ENCODE measurements at places on chromosomes 6 and 20. TPM values are rescaled to one million over a fixed set of nuclear protein-coding genes. Genes with fewer than 3 reads are reported as not detected.
A peak's percentile ranks its signal among the peaks of the same experiment; 100 is the strongest.

Gene PAQR8
- 1.7 TPM for polyA plus RNA-seq

Gene GMPR
- polyA plus RNA-seq: 34.5 TPM

Gene SCUBE3
- 50.9 TPM for polyA plus RNA-seq

Gene SEMG1
- not detected for polyA plus RNA-seq

Gene SAMD5
- 0.50 TPM for polyA plus RNA-seq

DNA sequence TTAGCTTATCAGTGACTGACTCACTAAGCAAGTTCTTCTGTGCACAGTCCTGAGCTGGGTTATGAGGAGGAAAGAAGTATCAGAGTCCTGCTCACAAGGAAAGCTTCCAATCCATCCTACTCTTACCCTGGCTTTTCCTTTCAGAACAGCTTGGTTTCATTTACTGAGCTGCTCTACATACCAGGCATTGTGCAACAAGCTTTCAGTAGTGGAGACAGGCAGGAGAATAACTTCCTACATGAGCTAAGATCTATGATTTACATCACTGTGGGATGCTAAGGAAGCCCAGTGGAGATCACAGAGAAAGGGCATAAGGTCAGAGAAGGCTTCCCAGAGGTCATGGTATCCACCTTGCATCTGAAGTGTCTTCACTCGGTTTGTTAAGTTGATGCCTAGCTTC is 144.5 kb downstream of the MAP3K7 start:
- no peaks in the 10 kb centered on the region for H3K36me3 ChIP-seq
- no peak for DNase-seq
- H3K27ac ChIP-seq: no peak overlapping the region
- no peaks in the 10 kb centered on the region for H3K4me1 ChIP-seq

DNA sequence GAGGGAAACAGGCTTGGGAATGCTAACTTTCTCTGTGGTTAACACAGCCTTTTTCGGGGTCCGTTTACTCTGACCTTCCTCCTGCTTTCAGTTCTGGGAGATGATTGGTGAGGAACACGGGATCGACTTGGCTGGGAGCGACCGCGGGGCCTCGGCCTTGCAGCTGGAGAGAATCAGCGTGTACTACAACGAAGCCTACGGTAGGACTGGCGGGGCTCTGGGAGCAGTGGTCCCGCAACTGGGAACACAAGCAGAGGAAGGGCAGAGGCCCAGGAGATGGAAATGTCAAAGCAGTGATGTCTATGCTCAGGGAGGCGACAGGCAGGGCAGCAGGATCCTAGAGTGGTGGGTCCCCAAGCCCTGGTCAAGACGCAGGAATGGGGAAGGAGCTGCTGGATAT is 3.5 kb downstream of the TUBB1 start:
- H3K27me3 ChIP-seq: no peaks in the 10 kb centered on the region
- DNase-seq: no peak
- H3K4me3 ChIP-seq: no peak overlapping the region
- H3K4me1 ChIP-seq: no peaks in the 10 kb centered on the region
- no peak overlapping the region for H3K27ac ChIP-seq
- H3K36me3 ChIP-seq: peaks cover 6% of the 10 kb centered on the region

- no peak overlapping the region for H3K4me3 ChIP-seq
- no peaks in the 10 kb centered on the region for H3K36me3 ChIP-seq
- no peak for DNase-seq
- no peaks in the 10 kb centered on the region for H3K27me3 ChIP-seq
- H3K4me1 ChIP-seq: peaks cover 20% of the 10 kb centered on the region
- H3K27ac ChIP-seq: no peak overlapping the region
Observed at GRCh38 chr6:16431106-16431505, 192.7 kb downstream of the GMPR start.

- no peaks in the 10 kb centered on the region for H3K27me3 ChIP-seq
- H3K4me3 ChIP-seq: no peak overlapping the region
- H3K4me1 ChIP-seq: no peaks in the 10 kb centered on the region
- no peak overlapping the region for H3K27ac ChIP-seq
- H3K36me3 ChIP-seq: no peaks in the 10 kb centered on the region
- no peak for DNase-seq
Observed at GRCh38 chr20:12358655-12359009, 440.9 kb downstream of the BTBD3 start.

- no peaks in the 10 kb centered on the region for H3K36me3 ChIP-seq
- no peak for DNase-seq
- H3K27ac ChIP-seq: no peak overlapping the region
- H3K4me1 ChIP-seq: no peaks in the 10 kb centered on the region
- no peak overlapping the region for H3K4me3 ChIP-seq
- no peaks in the 10 kb centered on the region for H3K27me3 ChIP-seq
Observed at GRCh38 chr6:139569566-139569965, 195.1 kb upstream of the CITED2 start.

DNA sequence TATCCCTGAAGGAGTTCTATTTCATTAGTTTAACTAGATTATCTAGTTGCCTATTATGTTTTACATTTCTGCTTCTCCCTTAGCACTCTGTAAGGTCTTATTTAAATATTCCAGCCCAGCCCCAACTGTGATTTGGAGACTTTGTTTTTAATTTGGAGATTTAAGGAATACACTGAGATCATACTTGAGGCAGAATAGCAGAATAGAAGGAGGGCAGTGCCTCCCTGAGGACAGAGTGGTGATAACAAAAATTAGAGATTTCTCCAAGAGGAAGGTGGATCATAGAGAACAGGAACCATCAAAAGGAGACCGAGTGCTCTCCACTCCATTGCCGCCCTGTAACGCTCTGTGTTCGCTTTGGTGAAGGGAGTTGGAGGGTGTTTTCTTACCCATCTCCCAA is 14.8 kb upstream of the CD164 start:
- H3K36me3 ChIP-seq: no peaks in the 10 kb centered on the region
- DNase-seq: no peak
- H3K27me3 ChIP-seq: no peaks in the 10 kb centered on the region
- no peak overlapping the region for H3K27ac ChIP-seq
- H3K4me3 ChIP-seq: no peak overlapping the region

- H3K36me3 ChIP-seq: peaks cover 7% of the 10 kb centered on the region
- no peaks in the 10 kb centered on the region for H3K27me3 ChIP-seq
- no peak for DNase-seq
- no peak overlapping the region for H3K27ac ChIP-seq
- H3K4me3 ChIP-seq: no peak overlapping the region
Observed at GRCh38 chr6:44404022-44404714, 16.7 kb downstream of the CDC5L start.

DNA sequence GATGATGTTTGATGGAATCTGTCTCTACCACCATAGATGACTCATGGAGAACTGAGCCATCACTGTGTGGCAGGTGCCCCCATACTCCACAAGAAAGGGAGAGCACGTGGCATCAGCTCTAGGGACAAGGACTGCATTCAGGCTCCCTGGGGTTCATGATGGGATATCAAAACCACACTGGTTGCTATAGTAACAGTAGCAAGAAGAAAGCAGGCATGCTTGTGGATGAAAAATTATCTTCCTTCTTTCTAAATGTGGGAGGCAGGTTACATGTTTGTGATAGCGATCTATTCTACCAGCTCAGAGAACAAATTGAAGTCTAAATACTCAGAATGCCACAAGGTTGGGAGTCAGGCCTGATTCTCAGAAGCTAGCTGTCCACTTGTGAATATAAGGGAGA is 224.2 kb downstream of the ARHGAP18 start:
- no peaks in the 10 kb centered on the region for H3K27me3 ChIP-seq
- H3K36me3 ChIP-seq: no peaks in the 10 kb centered on the region
- no peak overlapping the region for H3K4me3 ChIP-seq
- no peaks in the 10 kb centered on the region for H3K4me1 ChIP-seq
- no peak for DNase-seq

DNA sequence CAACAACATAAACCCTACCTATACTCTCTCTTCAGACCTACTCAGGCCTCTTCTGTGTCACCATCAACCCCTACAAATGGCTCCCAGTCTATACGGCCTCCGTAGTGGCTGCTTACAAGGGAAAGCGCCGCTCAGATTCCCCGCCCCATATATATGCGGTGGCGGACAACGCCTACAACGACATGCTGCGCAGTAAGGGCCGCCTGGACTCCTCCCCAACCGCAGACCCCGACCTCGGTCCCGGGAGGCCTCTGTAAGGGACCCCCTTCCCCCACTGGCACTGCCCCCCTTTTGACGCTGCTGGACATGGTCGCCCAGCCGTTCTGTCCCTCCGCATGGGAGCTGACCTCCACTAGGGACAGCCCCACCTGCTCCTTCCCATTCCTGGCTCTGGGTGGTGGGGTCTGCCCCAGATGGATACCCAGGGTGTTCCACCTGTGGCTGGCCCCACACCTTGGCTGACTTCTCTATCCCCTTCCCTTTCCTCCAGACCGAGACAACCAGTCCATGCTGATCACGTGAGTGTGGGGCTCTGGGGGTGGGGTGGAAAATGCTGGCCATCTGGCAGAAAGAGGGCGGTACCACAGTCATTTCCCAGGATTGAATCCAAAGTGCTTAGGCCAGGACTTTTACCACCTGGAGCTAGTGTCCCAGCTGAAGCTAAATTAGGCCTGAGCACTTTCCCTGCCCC is 25.0 kb downstream of the MYH7B start:
- no peaks in the 10 kb centered on the region for H3K4me1 ChIP-seq
- DNase-seq: no peak
- H3K27ac ChIP-seq: no peak overlapping the region
- no peaks in the 10 kb centered on the region for H3K36me3 ChIP-seq
- no peaks in the 10 kb centered on the region for H3K27me3 ChIP-seq

GRCh38 chr20:62739581-62740285 is 31.1 kb downstream of the NTSR1 start:
- H3K4me3 ChIP-seq: no peak overlapping the region
- DNase-seq: peak; percentile 72
- no peaks in the 10 kb centered on the region for H3K36me3 ChIP-seq

DNA sequence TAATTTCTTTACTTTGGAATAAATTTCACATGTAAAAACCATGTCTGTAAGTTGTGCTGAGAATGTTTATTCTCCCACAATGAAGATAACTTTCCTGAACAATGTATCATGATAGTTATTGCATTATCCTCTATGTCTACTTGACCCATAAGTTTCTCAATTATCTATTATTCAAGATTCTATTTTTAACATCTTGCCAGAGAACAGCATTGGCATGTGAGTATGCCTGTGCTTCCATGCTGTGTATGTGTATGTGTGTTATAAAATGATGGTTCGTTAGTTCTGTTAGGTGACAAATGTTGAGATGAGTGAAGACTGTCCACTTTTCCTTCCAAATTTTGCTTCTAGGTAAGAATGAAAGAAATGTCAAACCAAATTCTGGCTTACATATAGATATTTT is 111.9 kb downstream of the EYA4 start:
- no peak overlapping the region for H3K4me3 ChIP-seq
- H3K27me3 ChIP-seq: no peaks in the 10 kb centered on the region
- no peaks in the 10 kb centered on the region for H3K36me3 ChIP-seq
- DNase-seq: no peak

All from aorta (tissue), 5 donors.